ENCODE measurements at places on chromosomes 7 and 10. TPM values are rescaled to one million over a fixed set of nuclear protein-coding genes. Genes with fewer than 3 reads are reported as not detected.
A peak's percentile ranks its signal among the peaks of the same experiment; 100 is the strongest.

DNA sequence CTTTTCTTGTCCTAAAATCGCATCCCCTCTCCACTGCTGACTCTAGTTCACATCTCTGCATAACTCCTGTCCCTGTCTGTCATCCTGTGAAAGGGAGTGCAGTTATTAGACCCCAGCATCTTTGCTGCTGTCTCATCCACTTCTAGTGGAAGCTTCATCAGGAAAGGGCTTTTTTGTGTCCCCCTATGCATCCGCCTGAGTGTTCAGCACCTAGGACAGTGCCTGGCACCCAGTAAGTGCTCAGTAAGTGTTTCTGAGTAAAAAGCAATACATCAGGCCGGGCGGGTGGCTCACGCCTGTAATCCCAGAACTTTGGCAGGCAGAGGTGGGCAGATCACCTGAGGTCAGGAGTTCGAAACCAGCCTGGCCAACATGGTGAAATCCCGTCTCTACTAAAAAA lies 211.8 kb upstream of the FOXK1 start:
- DNase-seq: no peak

- DNase-seq: no peak
These were observed 4.5 kb upstream of the ASB10 start for GRCh38 chr7:151191544-151191943.

DNA sequence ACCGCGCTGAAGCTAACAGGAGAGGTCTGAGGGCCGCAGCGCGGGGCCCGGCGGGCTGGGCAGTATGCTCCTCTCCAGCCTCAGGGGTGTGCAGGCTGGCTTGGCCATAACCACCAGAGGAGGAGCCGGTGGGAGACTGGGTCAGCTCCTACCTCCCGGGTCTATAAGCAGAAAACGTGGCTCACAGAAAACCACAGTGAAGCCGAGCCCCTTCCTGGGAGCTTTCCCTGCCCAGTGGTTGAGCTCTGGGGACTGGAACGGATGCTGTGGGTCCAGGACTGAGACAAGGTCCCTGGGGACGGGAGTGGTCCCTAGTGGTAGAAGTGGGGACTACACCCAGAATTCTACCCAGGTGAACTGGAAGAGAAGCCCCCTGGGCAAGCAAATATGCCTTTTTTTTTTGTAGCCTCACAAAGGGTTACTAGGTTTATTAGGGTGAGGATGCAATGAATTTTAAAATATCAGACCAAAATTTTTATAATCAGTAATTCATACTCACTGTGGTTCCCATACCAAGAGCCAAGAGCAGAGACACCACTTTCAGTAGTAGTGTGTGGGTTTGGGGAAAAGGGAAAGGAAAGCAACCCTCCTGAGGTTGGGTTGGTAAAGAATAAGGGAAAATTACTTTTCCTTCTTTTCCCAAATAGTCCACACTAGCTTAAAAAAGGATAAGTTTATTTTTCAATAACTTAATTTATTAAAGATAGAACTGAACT lies 67.9 kb upstream of the PRKCQ start:
- DNase-seq: no peak

GRCh38 chr7:28088901-28089714 lies 91.5 kb downstream of the JAZF1 start:
- DNase-seq: no peak

DNA sequence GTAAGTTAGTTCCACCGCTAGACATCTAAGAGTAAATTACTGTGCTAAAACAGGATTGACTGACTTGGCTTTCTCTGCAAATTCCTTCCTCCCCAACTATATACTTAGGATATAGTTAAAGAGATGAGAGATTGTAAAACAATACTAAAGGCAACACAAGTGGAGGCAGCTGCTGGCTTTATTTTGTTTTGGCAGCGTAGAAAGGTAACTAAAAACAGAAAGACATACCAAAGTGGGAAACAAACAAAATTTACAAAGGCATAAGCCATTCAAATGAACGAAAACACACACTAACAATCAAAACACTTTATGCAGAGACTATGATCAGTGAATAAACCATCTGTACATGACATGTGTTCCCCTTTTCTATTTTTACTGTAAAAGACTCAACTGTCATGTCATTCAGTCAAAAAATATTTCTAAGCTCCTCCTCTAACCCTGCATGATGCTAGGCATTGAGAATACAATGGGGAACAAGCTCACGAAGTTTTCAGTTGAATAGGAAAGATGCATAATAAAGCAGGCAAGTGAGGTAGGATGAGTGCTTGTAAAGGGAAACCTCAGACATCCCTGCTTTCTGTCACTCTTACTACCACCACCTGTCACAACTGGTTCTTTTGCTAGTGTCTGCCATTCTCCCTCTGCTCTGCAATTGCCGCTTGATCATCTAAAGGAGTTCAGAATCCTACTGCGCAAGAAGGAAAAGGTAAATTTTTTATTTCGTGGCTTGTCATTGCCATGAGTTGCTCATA lies 64.2 kb upstream of the COL1A2 start:
- no peak for DNase-seq

LRIT1 gene
- not detected for total RNA-seq

TLX1 gene
- not detected for total RNA-seq

BLNK gene
- total RNA-seq: 7.7 TPM

- DNase-seq: no peak
These were observed 41.0 kb upstream of the CDK1 start for GRCh38 chr10:60737242-60737641.

DNA sequence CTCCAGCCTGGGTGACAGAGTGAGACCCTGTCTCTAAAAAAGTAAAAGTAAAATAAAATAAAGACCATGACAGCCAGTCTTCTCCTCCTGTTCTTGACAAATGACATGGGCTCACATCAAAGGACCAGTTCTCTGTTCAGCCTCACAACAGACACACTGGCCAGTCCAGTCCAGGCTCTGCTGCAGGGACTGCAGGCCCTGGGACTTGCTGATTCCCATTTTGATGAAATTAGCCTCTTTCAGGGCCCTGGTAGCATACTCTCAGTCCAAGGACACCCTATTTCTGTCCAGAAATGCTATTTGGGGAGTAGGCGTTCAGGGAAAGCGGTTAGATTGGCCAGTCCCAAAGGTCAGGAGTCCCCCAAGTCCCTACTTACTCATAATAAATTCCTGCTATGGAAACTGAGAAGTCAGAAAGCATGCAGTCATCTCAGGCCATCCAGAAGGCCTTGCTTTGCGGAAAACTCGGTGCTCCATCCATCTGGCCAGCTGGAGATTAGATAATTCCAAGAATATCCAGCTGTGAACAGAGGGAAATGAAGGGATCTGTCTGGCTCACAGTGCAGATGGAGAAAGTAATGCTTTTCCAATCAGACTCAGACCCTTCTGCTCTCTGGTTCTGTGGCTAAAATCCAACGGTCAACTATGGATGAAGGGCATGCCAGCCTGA lies 74.4 kb downstream of the RAB11FIP2 start:
- DNase-seq: no peak

CCZ1B gene
- 128 TPM for total RNA-seq

GRCh38 chr7:37287131-37287855 lies 161.4 kb downstream of the ELMO1 start:
- DNase-seq: no peak

GRCh38 chr10:19944911-19945663 lies 128.9 kb downstream of the PLXDC2 start:
- DNase-seq: peak; percentile 83

GRCh38 chr10:69123747-69124562 lies at the start of gene VPS26A:
VPS26A (plus strand) TSS chr10:69124178; CDS start chr10:69124278, 100 bp downstream.
- peak; percentile 96 for DNase-seq

DNA sequence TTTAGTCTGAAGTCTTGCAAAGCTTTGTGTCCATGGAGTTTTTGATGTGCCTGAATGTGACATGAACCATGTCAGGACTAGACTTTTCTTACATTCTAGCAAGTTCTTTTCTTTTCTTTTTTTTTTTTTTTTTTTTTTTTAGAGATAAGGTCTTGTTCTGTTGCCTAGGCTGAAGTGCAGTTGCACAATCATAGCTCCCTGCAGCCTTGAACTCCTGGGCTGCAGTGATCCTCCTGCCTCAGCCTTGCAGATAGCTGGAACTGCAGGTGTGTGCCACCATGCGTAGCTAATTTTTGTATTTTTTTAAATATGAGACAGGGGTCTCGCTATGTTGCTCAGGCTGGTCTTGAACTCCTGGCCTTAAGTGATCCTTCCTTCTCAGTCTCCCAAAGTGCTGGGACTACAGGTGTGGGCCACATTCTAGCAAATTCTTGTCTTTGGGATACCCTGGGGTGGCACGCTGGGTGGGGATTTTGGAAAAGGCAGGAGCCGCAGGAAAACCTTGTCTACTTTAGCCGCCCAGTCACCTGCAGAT lies 152.8 kb downstream of the SVIL start:
- no peak for DNase-seq

GRCh38 chr7:82678716-82679115 lies 235.1 kb upstream of the CACNA2D1 start:
- DNase-seq: no peak

GRCh38 chr7:85890244-85890811 lies 703.5 kb upstream of the SEMA3D start:
- DNase-seq: peak; percentile 83

PTPRZ1 gene
- total RNA-seq: 138 TPM

UCN3 gene
- total RNA-seq: 0.50 TPM

DNA sequence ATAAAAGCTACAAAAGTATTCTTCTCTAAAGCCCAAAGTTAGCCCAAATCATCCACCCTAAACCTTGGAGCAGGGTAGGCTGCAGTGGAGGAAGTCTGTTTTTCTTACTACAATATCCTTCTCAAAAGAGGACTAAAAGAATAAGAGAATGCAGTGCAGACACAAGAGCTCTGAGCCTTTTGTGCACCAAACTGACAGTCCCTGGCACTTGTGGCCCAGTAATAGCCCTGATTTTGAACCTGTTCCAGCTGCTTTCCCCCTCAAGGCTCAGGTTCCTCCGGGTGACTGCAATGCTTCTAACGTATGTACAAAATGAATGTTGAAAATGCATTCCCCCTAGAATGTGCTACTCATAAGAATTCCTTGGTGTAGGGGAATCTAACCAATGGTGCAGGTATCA lies 154.4 kb downstream of the JAZF1 start:
- DNase-seq: no peak

GRCh38 chr7:92835261-92835850 lies 1.0 kb downstream of the CDK6 start:
- no peak for DNase-seq

DNA sequence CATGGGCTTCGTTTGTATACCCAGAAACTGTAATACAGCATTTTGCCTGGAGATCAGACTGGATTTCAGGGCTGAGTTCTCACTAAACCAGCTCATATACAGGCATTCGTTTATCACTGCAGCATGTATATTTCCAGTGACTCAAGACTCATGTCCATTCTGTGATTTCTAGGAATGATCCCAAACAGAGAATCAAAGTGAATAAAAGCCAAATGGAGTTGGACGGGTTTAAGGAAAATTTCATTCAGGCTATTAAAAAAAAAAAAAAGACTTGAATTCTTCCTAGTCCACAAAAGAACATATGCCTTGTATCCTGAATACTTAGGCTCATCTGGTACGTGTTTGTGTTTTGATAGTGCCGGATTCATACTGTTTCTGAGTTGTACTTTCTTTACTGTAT lies 46.8 kb downstream of the TET1 start:
- no peak for DNase-seq

MAPK8 gene
- 107 TPM for total RNA-seq

BAIAP2L1 gene
- total RNA-seq: 1.5 TPM

HELLS gene
- total RNA-seq: 27.3 TPM

GRCh38 chr7:111180338-111180737 lies 89.4 kb downstream of the LRRN3 start:
- no peak for DNase-seq

MOGAT3 gene
- total RNA-seq: not detected

DNA sequence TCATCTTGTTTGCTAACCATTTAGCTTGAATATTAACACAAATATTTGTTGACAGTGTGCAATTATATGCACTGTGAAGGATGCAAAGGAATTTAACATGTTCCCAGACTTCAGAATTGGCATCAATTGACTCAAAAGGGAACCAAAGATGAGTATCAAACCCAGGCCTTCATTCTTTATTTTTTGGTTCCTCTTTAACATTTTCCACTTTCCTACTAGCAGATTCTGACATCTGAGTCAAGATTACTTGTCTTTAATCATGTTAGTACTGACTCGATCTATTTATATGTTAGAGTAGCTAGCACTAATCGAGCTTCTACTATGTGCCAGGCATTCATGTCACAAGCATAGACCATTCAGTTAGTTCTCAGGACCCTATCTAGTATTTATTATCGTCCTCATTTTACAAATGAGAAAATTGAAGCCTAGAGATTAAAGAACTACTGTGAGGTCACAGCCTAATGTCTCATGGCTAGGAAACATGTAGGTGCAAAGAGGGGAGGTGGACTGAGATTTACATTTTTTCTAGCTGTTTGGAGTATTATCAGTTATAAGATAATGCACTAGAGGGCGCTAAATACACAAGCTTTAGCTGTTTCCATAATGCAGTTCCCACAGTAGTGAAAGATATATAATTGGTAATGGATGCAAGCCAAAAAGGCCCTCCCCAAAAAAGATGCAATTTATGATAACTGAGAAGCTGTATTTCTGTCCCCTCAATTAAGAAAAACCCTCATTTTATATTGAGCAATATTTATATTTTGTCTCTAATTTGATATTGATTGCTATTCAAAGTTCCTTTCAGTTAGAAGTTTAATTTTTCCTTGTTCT lies 32.9 kb upstream of the KMT2E start:
- DNase-seq: no peak

CASTOR2 gene
- 19.9 TPM for total RNA-seq

GRCh38 chr7:54802114-54802513 lies 43.1 kb upstream of the SEC61G start:
- DNase-seq: no peak

GRCh38 chr7:128073671-128074310 lies 42.6 kb upstream of the LRRC4 start:
- DNase-seq: no peak

DNA sequence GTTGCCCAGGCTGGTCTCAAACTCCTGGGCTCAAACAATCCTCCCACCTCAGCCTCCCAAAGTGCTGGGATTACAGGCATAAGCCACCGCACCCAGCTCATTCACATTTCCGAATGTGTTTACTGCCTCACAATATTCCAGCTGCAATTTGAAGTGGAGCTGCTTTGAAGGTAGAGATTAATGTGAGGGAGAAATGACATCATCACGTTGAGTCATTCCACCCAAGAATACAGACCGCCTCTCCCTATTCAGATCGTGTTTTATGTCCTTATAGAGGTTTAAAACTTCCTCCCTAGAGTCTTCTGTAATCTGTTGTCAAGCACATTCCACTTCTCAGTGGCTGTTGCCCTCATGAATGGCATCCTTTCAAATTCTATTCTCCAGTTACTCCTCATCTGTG lies 100.4 kb upstream of the PDGFA start:
- DNase-seq: no peak

SPDYE11 gene
- 0.10 TPM for total RNA-seq

- DNase-seq: no peak
These were observed 103.5 kb upstream of the CCDC6 start for GRCh38 chr10:60009710-60010383.

- DNase-seq: no peak
These were observed 83.5 kb upstream of the INSIG1 start for GRCh38 chr7:155213955-155214740.

GRCh38 chr10:105974803-105975456 lies 1189.6 kb downstream of the SORCS1 start:
- DNase-seq: no peak

DNA sequence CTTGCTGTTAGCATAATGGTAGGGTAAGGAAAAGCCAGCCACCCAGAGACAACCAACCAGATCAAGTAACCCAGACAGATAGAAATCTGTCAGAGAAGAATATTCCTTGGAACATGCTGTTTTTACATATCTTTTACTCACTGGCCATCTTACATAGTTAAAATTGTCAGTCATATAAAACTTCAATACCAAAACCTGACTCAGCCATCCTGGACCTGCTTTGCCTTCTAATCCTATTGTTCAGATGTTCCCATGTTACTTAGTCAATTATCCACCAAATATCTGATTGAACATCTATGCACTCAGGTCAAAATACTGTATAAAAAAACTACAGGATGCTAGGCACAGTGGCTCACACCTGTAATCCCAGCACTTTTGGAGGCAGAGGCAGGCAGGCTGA lies 466.5 kb upstream of the NRP1 start:
- no peak for DNase-seq
